ENCODE measurements at places on chromosomes 1 and 21. TPM values are rescaled to one million over a fixed set of nuclear protein-coding genes. Genes with fewer than 3 reads are reported as not detected.

DNA sequence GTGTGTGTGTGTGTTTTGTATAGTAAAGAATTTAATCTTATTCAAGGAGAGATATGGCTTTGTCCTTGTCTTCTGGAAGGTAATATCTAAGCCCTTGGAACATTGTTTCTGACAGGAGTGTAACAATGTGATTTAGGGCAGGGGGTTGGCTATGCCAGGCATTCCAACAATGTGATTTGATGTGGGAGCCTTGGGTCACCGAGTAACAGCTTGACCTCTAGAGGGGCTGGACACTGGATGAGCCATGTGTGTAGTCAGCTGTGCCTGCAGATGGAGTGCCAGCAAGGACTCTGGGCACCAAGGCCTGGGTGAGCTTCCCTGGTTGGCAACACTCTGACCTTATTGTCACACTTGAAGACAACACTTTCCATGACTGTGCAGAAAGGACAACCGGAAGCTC lies 336.1 kb upstream of the ZP4 start:
- DNase-seq: no peak

GRCh38 chr1:2214541-2215241 lies 13.4 kb upstream of the SKI start:
- DNase-seq: no peak

GRCh38 chr1:192274588-192274987 lies 42.2 kb upstream of the RGS21 start:
- no peak for DNase-seq

DNA sequence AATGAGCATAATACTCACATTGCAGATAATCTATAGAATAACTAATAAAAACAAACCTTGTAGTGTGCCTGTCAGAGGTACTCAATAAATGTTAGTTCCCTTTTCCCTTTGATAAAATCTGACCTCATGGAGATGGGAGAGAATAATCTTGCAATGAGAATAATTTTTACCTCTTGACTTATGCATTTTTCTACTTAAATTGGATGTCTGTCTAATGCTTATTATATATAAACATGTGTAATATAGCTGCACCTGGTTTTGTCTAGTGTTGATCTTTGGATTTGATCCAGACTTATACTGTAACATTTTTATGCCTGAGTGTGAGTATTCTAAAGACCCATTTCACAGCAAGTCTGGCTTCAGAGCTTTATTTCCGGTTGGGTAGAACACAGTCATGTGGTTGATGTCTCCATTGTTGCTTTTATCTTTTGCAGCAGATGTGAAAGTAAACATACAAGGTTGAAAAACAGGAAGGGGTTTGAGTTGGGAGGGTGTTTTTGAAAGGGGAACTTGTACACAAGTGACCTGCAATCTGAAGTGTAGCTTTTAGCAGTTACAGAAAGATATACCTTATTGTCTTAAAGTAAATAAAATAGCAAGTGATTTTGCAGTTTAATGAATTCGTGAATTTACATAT lies 12.4 kb downstream of the EPB41 start:
- no peak for DNase-seq

Gene LRRC8B
- total RNA-seq: 22.2 TPM

- no peak for DNase-seq
These were observed 107.8 kb downstream of the NGF start for GRCh38 chr1:115230281-115230680.

Gene FAM72C
- total RNA-seq: 2.0 TPM

DNA sequence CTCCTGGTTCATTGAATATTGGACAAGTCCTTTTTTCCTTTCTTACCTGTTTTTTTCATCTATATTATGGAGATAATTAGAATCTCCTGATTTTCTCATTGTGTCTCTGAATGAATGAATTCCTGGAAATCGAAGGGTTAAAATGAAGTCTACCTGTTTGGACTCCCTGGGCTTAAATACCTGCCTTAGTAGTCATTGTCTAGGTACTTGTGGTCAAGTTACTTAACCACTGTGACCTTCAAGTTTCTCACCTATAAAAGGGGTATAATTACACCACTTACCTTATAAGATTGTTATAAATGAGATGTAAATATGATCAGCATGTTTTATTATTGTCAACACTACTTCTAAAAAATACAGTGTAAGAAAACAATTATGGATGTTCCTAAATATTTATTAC lies 9.0 kb upstream of the TBX19 start:
- DNase-seq: no peak

GRCh38 chr1:207799989-207800648 lies 48.3 kb downstream of the CD46 start:
- no peak for DNase-seq

Gene DEGS1
- 13.5 TPM for total RNA-seq

DNA sequence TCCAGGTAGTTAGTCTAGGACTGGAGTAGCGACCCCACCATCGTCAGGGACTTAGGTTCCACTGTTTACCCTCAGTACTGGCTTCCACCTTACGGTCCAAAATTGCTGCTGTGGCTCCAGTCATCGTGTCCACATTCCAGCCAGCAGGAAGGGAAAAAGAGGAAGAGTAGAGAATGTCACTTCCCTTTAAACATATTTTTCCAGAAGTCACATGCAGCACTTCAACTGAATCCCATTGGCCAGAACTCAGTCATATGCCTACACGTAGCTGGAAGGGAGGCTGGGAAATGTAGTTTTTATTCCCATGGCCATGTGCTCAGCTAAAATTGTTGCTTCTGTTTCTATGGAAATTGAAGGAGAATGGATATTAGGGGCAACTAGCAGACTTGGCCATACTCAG lies 84.1 kb upstream of the SELENON start:
- no peak for DNase-seq

- DNase-seq: no peak
These were observed 37.8 kb upstream of the CTTNBP2NL start for GRCh38 chr1:112358061-112358770.

Gene IL24
- not detected for total RNA-seq

DNA sequence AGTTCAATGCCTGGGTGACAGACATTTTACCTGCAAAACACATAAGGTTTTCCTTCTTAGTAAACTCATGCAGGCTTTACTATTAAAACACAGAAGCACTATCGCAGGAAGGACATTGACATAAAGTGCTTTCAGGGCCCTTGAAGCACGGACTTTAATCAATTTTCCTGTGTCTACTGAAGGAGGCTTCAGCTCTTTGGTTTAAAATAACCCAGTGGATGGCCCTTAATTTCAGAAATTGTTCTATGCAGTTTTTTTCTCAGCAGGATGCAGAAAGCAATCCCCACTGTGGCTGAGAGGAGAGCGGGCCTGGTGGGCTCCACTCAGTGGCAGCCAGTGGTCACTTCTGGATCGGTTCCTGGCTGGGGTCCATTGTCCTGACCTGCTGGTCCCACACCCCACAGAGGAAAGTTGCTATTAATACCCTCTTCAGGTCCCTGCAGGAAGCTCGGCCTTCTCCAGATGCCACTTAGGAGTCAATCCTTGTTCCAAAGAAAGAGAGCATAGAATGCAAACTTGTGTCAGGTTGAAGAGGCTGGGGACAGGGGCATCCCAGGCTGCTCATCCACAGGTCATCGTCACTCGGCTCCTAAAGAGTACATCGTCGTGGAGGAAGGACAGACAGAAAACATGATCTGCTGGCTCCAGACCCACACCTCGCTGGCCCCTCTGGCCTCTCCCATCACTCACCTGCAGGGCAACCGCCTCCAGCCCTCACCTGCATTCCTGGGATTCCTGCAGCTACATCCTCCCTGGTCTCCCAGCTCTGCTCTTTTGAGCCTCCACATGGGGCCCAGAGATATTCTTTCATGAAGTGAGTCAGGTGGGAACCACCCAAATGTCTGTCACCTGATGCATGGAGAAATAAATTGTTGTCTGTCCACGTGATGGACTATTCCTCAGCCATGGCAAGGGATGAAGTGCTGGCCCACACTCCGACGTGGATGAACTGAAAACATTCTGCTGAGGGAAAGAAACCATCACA lies 153.1 kb downstream of the PSMG1 start:
- DNase-seq: no peak

Gene CATSPER4
- total RNA-seq: not detected

DNA sequence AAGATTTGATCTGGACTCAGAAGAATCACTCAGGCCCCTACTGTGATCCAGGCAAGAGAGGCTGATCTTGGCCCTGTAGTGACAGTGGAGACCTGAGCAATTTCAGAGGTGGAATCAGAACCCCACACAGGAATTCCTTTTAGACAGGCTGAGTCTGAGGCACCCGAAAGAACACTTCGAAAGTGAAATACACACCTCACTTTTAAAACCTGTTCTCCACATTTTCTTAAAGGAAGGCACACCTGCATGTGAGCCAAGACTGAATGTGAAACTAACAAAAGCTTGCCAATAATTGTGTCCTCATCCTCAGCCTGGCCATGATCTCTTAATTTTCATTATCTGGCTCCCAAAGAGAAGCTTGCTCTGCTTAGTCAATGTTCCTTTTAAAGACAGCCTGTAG lies 32.2 kb downstream of the SIPA1L2 start:
- DNase-seq: no peak

DNA sequence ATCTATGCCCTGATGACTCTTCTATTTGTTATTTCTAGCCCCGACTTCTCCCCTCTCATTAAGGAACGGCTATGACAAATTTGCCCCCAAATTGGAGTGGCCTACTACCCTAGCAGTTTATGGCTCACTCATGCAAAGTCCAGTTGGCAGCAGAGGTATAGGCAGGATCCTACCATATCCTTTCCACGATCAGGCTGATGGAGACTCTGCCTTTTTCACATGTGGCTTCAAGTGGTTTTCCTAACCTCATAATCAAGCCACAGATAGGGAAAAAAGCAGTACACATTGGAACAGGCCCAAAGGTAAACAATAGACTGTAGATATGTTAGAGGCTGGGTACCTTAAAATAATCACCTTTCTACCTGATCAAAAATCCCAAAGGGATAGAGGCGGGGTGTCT lies 292.5 kb downstream of the NCAM2 start:
- DNase-seq: no peak

- DNase-seq: no peak
These were observed 69.6 kb downstream of the PIK3R3 start for GRCh38 chr1:46062651-46063319.

Measured in progenitor cell of endocrine pancreas (in vitro differentiated cells).